ENCODE measurements at places on chromosomes 5 and 9.

DNA sequence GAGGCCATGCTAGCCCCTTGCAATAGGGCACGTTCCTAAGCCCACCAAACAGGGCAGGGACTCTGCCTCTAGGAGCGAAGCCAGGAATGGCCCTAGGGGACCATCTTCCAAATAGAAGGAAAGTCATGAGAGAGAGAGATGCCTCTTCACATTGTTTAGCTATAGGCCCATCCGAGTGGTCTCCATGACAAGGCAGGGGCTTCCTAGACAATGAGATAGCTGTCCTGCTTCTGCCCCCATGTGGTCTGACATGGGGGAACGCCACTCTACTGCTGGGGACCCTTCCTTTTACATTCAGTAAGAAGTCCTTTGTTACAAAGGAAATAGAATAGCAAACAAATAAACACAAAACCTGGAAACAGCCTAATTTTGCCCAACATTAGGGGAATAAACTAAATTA lies 17.9 kb upstream of the KIF4B start:
- no peak for DNase-seq

DNA sequence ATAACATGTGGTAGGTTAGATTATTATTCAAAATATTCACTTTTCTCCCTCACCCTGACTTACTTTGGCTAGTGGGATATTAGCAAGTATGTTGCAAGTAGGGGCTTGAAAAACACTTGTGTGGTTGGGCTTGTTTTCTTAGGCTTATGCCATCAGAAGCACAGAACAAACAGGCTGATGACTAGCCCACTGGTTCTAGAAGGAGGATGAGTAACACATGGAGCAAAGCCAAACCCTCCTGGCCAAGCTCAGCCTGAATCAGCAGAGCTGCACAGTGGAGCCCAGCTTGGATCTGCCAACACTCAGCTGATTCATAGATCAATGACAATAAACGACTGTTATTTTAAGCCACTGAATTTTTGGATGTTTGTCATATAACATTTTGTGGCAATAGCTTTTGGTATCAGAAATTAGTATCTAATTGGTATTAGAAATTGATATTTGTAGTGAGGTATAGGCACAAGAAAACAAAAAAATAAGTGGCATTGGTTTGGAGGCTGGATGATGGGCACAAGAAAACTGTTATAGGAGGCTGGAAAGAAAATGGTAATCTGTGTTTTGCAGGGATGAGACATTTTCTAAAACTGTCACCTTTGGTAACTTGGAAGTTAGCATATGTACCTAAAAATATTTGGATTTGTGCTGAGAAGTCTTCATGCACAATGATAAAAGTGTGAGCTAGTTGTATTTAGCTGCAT lies 46.1 kb upstream of the ZBED3 start:
- peak; percentile 17 for DNase-seq

GRCh38 chr5:87120518-87121303 lies 147.0 kb upstream of the RASA1 start:
- no peak for DNase-seq

DNA sequence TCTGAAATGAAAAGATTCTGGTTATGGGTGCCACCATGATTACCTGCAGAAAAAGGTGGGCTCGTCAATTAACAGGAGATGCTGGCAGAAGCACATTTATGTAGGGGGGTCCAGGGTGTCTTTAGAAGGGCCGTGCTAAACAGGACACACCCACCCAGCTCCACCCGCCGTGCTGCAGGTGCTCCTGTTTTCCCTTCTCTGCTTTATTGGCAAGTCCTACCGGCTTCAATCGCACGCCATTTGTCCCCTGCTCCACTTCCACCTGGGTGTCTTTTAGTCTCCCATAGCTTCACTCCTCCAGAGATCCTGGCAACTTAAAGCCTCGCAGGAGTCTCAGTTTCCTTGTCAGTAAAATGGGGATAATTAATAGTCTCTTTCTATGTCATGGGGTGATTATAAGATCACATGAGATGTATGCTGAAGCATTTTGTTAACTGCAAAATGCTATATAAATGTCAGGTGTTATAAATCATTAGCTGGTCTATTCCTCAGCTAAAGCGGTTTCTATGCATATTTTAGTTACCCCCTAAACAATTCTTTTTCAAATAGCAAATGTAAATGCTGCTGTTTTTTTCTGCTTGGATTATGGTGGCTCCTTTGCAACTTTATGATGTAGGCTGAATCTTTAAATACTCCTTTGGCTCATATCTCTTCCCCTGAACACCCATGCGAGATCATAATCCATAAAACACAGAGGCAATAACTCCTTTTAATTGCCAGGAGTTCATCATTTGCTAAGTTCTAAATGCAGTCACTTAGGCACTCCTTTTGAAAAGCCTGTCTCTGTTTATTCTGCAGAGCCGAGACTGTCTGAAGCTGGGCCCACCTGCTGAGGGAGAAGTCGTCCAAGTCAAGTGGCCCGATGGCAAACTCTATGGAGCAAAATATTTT lies 406.9 kb downstream of the KDM4C start:
- DNase-seq: no peak

DNA sequence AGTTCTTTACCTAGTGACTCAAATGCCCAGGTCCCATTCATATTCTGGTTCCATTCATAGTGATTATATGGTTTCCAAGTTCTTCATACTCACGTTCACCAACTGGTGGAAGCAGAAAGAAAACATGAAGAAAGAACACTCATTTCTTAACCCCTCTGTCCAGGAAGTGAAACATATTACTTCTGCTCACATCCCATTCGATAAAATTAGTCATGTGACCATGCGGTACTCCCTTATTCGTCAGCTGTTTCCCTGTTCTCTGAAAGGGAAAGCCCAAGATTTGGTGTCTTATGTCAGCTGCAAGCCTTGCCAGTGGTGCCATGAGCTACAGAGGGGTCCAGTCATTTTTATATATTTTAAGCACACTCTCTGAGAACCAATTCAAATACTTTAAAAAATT lies 387.0 kb upstream of the DMAC1 start:
- DNase-seq: no peak

DNA sequence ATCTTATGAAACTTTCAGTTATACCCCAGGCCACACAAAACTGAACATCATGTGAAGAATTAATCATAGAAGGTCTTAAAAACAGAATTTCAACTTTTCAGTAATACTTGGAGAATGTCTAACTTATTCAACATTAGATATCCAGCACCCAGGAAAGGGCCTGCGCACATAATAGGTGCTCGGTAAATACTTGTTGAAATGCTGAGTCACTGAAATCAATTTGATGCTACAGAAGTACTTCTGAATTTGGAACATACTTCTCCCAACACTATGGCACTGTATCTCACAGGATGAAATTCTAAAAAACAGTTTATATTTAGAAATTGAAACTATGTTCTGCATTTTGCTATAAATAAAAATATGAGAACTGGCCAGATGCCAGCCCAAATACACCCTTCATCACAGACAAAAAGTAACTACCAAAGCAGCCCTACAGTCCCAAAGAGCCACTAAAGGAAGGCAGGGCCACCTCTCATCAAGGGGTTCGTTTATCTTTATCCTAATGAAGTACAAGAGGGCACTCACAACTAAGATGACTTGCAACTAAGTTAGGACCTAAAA lies 26.5 kb downstream of the MRPS27 start:
- no peak for DNase-seq

GRCh38 chr9:9764821-9765220 lies 848.0 kb downstream of the PTPRD start:
- DNase-seq: no peak

DNA sequence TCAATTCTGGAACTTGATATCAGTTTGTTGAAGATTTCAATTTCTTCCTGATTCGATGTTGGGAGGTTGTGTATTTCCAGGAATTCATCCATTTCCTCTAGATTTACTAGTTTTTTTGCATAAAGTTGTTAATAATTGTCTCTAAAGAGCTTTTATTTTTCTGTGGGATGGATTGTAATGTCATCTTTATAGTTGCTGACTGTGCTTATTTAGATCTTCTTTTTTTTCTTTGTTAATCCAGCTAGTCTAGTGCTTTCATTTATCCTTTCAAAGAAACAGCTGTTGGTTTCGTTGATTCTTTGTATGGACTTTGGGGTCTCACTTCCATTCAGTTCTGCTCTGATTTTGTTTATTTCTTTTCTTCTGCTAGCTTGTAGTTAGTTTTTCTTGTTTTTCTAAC lies 302.0 kb upstream of the DMAC1 start:
- DNase-seq: no peak

- DNase-seq: no peak
These were observed 28.5 kb downstream of the TBC1D2 start for GRCh38 chr9:98226957-98227356.

DNA sequence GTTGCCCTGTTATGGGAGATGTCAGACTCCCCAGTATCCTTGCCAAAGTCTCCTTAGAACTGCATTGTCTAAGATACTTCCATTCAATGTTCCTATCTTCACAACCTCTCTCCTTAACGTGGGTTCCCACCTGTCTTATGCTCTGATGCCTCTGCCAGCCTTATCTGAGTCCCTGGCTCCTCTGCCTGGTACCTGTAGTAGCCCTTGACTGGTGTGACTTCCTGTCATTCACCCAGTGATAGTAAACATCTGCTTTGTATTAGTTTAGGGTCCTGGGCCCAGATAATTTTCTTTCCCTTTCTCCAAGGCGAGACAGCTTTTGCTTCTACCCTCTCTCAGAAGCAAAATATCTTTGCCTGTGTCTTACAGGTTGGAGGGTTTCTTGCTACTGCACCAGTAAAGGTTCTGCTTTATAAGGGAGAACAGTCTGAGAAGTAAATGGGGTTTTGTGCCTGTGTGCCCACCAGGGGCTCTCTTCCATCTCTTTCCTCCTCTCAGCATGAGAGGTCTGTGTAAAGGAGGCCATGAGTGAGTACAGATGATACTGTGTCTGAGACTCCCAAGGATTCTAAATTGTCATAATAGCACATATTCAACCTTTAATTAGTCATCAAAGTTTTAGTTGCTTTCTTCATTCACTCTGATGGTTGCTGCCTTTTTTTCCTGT lies 220.8 kb downstream of the PRR16 start:
- DNase-seq: no peak

DNA sequence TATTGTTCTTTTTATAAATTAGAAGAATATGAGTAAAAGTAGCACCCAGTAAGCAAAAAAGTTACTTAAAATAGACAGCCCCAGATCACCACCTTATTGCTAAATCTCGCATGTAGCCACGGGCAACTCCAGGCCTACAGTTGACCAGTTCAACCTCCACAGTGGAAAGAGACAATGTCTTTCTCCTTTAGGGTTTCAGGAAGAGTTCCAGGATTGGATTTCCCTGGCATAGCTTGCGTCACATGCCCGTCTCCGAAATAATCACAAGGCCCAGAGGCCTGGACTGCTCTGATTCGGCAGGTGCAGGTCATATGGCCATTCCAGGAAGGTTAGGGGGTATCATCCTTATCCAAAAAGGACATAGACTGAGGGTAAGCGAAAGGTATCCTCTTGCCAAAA lies 9.9 kb upstream of the PFDN1 start:
- no peak for DNase-seq
